Hematopoietic multipotent progenitor cell treated with erythropoietin and hydrocortisone succinate and interleukin-3 and kit ligand, for 6 days (in vitro differentiated cells): ENCODE measurements at places on chromosomes 6 and 20.

GRCh38 chr6:157787080-157787479 is 36.0 kb upstream of the SNX9 start:
- DNase-seq, result no peak

- DNase-seq, result no peak
These were observed 138.6 kb downstream of the ERMARD start for GRCh38 chr6:169890049-169890448.

GRCh38 chr20:34301587-34302311 is 1.4 kb downstream of the AHCY start:
- DNase-seq, result peak; percentile 38

GRCh38 chr6:166157930-166158617 is 9.6 kb downstream of the TBXT start:
- no peak for DNase-seq
